Activated CD8-positive, alpha-beta T cell treated with anti-CD3 and anti-CD28 coated beads, Interleukin-2, amount 10 ng/mL, durations not matched to agents 7 days and 5 days (primary cell): ENCODE measurements at places on chromosomes 4 and X.
A peak's percentile ranks its signal among the peaks of the same experiment; 100 is the strongest.

GRCh38 chr4:930028-930551 lies 2.0 kb downstream of the GAK start:
- peak; percentile 49 for DNase-seq

DNA sequence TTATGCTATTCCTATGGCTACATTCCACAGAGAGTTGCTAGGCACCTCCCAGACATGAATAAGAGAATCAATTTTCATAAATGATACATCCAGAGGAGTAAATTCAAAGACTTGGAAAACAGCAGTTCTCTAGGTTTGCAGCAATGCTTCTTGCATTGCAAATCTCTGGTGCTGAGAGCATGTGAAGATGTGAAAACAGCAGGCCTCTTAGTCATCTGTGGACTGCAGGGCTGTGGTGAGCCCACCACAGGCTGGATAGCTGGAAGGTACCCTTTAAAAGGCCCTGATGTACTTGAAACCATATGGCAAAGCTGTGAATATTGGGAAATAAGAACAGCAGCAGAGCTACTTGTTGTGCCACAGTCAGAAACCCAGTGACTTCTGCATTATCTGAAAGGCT lies 2135.9 kb downstream of the ARAP2 start:
- DNase-seq = no peak

DNA sequence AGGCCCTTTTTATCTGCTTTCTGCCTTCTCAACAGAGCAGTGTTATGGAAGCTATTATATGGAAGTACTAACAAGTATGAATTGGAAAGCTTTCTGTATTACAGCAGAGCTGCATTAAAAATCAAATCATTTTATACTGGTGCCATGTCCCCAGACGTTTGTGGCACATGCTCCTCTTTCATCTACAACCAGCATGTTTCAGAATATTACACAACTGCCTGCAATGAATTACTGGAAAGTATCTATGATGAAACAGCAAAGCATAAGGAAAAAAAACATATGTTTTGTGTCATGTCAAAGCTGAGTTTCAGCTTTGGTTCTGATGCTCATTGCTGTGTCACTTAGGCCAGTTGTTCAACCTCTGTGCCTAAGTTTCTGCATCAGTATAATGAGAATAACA lies 576.8 kb downstream of the GBA3 start:
- DNase-seq = no peak

DNA sequence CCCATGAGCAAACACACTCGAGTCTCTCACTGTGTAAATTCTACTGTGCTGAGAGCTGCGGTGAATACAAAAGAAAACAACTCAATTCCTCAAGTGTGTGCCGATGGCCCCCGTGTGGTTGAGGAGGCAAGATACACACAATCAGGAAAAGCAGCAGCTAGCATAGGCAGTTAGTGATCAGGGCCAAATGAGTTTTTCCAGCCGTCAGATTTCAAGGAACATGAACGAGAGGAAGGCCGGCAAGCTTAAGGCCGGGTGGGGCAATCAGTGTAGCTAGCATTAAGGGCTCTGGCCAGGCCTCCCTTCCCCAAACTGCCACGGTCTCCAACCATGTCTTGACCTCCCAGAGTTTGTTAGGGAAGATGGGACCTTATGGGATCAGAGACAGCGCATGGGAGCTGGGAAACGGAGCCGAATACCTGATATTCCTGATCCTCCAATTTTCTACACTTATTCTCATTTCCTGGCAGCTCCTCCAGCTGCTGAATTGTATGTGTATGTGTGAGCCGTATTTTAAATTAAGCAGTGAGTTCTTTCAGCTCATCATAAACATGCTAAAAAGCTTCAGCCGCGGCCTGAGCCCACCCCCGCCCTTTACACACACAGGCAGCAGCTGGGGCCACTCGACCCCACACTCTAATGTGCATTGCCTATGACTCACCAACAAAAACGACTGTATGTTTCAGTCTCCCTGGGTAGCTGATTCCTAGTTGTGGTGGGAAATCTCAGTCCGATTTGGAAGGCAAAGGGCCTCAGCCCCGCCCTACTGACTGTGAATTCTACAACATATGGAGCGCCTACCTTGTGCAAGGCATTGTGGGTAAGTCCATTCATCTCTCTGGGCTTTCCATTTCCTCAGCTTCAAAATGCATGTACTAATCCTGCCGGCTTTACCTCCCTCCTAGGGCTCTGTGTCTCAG lies 59.9 kb downstream of the RTL9 start:
- DNase-seq = no peak

DNA sequence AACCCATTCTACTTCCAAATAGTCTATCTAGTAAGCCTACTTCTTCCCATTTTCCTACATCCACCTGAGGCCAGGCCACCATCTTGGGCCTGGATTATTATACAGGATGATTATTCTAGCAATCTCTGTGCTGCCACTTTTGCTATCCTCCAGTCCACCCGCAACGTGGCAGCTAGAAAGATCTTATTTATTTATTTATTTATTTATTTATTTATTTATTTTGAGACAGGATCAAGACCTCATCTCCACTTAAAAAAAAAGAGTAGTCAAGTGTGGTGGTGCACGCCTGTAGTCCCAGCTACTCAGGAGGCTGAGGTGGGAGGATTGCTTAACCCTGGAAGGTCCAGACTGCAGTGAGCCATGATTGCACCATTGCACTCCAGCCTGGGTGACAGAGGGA lies 15.2 kb upstream of the BCOR start:
- DNase-seq = no peak

DNA sequence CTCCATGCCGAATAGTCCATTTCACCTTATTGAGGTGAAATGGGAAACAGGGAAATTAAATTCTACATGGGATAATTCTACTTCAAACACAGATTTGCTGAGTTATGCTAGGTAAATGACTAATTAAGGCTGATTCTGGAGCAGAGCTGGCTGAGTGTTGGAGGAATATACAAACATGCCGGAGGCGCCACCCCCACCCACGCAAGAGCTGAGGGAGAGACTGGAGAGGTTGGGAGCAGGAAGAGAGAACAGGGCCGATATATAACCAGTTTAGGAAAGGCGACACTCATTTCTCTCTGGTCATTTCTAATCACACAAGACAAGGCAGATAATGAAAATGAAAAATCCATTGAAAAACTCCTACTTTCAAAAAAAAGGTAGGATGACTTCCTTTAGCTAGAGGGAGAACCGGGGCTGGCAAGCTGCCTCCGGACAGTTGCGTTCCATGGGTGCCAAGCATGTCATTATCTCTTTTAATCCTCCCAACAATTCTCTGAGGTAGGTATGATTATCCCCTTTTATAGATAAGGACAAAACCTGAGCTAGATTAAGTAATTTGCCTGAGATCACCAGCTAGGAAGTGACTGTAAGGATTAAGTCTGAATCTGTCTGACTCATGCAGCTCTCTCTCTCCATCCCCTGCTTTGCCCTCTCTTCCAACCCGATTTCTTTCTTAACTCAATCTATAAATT lies 27.6 kb upstream of the CFAP299 start:
- DNase-seq = no peak

DNA sequence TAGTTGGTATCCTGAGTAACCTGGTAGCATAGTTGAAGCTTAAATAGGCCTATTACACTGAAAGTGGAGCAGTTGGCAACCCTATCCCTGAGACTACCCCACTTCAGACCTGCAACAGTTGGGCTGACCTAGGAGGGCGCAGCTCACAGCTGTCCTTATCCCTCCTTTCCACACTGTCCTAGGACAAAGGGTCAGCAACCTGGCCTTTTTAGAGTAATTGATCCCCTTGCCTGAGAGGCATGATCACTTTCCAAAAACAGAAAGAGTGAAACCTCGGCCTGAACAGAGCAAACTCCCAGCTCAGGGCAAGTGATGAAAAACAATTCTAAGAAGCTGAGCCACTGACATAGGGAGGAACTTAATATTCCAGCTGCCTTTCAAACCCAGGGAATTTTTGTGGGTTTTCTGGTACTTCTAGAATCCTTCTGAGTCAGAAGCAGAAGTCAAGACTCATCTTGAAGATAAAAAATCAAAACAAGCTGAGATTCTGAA lies 94.9 kb upstream of the MYOZ2 start:
- no peak for DNase-seq

- no peak for DNase-seq
Observed at GRCh38 chr4:108454227-108454626, 166.1 kb upstream of the RPL34 start.

DNA sequence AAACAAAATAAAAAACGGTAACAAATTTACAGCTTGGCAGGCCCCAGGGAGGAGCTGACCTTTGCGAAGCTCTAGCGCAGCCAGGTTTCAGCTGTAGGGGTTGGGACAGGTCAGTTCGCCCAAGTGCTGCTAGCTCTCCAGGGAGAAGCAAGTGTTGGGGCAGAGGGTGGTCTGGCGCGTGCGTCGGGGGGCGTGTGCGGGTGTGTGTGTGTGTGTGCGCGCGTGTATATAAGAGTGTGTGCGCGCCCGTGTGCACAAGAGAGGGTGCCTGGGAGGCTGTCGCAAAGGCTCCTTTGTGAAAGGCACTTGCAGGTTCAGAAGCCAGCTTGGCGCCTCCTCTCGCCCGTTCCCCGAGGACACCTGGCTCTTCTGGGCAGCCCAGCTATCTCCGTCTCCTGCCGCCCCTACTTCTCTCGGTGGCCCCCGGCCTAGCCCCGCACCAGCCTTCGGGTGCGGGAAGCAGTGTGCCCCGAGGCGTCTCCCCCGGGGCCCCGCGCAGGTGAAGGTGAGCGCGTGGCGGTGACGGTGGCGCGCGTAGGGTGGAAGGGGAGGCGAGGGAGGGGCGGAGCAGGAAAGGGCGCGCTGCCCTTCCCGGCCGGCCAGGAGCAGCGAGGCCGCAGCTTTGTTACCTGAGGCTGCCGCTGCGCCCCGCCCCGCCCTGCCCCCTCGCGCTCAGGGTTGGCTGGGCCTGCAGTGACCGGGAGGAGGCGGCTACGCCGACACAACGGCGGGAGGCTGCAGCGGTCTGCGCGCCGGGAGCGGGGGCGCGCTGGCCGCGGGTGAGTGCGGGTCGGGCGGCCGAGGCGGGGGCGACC lies at the start of gene FHDC1:
TSS of gene FHDC1 (plus strand) at position 693 of the 815 bp plus-strand sequence. CDS start 6,735 bp downstream, outside the sequence.
- peak; percentile 29 for DNase-seq

DNA sequence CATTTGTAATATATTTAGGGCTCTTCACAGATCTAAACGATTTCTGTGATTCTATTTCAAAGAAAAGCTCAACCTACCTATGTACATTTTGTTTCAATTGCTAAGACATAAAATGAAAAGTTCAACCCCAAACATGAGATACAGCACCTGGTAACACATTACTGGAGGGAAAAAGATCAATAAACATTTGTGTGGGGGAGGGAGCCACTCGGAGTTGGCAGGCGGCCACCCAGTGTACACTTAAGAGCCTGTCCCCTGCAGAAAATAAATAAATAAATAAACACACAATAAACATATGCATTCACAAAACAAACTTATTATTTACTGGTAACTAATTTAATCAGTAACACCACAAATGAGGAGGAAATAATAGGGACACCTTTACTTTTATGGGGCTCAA lies 19.3 kb downstream of the PRSS48 start:
- no peak for DNase-seq

- no peak for DNase-seq
Observed at GRCh38 chrX:74422576-74423288, 1.4 kb downstream of the SLC16A2 start.

GRCh38 chr4:67333664-67334063 lies 211.6 kb downstream of the CENPC start:
- no peak for DNase-seq

DNA sequence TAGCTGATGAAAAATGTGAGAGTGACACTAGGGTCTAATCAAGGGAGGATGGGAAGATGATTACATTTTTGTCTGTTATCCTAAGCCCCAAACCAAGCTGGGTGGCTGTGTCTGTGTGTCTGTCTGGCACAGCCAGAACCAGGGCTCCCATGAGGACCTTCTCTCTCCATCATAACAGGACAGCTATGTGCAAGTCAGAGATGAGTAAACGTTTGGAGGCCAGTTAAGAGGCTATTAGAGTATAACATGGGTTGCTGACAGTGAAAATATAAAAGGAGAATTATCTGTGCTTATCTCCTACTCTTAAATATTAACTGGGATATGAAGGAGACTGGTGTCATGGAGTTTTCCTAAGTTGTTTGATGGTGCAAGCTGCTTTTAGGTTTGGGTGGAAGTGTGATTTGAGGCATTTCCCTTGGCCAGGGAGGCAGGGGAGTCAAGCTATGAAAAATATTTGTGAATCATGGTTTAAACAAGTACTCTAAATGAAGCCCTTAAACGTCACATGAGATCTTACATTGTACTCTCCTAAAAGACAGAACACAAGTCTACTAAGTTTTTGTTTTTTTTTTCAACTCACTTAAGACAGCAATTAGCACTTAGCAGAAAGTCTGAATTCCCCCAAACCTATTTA lies 156.2 kb downstream of the ENOX2 start:
- no peak for DNase-seq

- DNase-seq = no peak
Observed at GRCh38 chrX:3990569-3990968, 277.1 kb upstream of the PRKX start.

DNA sequence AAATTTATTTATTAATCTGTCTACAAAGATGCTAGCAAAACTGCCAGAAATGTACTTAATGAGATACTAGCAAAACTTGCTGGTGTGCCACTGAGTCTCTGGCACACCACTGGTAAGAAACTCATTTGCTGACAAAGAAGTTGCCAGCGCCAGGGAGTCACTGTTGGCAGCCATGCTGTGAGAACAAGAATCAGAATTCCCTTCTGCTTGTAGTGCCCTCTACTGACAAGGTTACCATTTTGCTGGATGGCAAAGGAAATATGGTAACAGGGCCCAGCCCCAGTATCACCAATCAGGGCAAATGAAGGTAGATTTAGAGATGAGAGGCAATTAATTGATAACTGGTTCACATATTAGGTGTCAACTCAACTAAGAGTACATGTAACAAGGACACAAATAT lies 750.1 kb upstream of the ADGRL3 start:
- DNase-seq = no peak

DNA sequence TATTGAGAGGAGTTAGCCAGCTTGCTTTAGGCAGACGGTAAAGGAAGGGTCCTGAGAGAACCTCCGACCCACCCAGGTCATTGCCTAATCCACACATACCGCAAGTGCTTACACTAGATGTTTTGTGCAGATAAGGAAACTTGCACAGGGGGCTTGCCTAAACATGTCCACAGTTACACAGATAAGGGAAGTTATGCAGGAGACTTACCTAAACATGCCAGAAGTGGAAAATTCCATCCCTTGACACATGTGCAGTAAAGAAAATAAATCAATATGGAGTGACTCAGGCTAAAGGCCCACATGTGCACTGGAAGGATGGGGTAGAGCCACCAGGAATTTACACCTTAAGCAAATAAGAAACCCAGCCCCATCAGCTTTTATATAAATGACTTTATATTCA lies 232.8 kb upstream of the HDX start:
- no peak for DNase-seq

GRCh38 chr4:38322714-38323113 lies 341.3 kb upstream of the KLF3 start:
- no peak for DNase-seq

DNA sequence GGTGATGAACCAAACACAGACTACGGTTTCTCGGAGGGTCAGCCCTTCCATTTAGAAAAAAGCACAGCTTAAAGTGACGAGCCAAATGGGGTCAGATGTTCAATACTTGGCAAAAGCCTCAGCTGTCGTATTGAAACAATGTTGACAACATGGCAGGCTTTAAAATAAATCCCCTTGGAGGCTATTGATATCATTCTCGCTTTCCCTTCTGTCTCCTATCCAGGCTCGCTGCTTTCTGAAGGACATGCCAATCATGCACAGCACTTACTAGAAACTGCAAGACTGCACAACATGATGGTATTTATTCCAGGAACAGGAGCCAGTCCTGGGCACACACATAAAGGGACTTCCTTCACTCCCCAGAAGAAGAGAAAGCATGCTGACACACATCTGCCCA lies 137.9 kb downstream of the SLC7A11 start:
- no peak for DNase-seq
